Activated T-cell treated with anti-CD3 and anti-CD28 coated beads for 48 hours (primary cell): ENCODE measurements at places on chromosomes 12 and 14.

DNA sequence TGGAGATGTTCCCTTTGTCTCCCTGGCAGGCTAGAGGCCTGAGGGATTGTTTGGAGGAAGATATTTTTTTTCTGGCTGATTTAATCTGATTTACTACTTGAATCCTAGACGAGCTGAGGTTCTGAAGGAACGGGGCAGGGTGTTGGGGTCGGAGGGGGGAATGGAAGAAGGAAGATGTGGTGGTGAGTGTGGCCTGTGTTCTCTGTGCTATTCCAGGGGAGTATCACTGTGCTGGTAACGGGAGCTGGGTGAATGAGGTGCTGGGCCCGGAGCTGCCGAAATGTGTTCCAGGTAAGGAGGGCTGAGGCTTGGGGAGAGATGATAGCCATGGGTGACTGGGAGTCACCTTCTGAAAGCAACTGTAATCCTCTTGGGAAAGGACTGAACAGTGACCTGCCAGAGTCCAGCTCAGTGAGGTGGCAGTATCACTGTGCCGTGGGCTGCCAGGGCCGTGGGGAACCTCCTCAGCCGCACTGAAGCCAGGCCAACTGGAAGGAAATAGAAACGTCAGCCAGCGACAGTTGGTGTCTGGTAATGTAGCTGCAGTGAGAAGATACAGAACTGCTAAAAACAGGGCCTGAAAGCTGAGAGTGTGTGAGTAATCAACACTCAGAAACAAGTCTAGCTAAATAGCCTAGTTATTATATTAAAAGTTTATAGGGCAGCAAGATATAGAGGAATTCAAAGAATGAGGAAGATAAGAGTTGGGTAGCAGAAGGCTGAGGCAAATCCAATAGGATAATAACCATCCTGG lies 7.9 kb downstream of the C1S start:
- no peak for DNase-seq

GRCh38 chr12:25884920-25885234 lies 73.6 kb upstream of the RASSF8 start:
- DNase-seq = no peak

DNA sequence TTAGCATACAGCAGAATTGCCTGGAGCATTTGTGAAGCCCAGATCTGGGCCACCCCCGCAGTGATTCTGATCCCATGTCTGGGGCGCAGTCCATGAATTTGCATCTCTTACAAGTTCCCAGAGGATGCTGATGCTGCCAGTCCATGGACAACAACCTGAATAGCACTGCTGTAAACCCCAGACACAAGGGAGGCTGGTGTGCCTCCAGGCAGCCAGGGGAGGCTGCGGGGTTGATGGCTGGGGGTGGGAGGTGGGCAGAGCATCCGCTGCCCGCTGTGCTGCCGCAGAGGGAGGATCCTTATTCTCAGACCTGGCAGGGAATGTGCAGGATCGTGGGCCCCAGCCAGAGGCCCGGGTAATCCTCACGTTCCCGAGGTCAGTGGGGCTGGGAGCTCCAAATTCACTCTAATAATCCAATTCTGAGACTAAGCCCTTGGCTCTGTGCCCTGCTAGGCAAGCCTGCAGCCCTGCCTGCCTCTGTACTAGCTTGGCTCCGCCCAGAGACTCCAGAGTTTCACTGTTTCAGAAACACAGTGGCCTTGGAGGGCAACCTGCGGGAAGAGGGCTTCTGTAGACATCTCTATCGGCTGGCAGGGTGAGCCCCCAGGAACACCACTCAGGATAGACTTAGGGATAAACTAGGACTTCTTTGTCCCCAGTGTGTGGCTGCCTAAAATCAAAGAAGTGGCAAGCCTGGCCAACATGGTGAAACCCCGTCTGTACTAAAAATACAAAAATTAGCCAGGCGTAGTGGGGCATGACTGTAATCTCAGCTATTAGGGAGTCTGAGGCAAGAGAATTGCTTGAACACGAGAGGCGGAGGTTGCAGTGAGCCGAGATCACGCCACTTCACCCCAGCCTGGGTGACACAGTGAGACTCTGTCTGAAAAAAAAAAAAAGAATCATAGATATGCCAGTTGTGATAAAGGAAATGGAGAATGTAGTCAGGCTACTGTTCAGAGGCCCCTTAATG lies 17.8 kb upstream of the MLEC start:
- DNase-seq = no peak

GRCh38 chr12:79407671-79408622 lies 282.8 kb downstream of the PAWR start:
- no peak for DNase-seq

DNA sequence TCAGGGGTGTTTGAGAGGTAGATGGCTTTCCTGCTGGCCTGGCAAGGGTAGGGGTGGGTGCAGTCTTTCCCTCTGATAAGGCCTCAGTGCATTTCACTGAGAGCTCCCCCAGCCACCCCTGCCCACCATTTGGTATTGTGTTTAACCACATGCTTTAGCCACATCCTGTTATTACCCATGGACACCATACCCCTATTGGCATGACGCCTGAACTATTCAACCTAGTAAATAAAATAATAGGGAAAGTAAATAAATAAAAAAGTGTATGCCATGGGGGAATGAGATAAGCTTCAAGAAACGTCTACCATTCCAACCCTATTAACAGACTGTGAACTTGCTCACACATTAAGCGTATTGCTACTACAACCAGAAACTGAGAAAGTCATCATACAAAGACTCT lies 7.6 kb upstream of the LGR5 start:
- no peak for DNase-seq
